Stimulated activated CD4-positive, alpha-beta T cell treated with anti-CD3 and anti-CD28 coated beads, Interleukin-15, amount 100 ng/mL, for 1 hour (primary cell): ENCODE measurements at places on chromosomes 1 and 21.

- no peak for DNase-seq
Measured at GRCh38 chr1:208012721-208013120, 101.8 kb upstream of the CD34 start.

DNA sequence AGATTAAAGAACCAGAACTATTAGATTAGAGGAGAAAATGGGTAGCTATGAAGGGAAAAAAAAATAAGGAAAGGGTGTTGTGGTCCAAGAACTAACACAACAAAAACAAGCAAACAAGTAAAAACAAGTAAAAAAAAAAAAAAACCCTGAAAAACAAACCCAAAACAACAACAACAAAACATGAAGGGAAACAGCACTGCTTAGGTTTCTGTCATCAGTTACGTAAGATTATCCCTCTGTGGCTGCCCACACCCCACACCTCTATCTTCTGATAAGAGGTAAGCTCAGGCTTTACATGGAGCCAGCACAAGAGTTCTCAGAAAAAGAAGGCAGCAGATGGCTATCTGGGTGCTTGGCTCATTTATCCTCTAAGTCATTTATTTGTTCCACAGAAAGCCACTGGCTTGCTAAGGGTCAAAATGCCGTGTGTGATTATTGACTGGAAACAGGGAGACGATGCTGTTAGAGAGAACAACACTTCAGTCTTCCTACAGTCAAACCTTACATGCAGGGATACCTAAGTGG is 57.5 kb downstream of the KIAA0319L start:
- DNase-seq, result no peak

DNA sequence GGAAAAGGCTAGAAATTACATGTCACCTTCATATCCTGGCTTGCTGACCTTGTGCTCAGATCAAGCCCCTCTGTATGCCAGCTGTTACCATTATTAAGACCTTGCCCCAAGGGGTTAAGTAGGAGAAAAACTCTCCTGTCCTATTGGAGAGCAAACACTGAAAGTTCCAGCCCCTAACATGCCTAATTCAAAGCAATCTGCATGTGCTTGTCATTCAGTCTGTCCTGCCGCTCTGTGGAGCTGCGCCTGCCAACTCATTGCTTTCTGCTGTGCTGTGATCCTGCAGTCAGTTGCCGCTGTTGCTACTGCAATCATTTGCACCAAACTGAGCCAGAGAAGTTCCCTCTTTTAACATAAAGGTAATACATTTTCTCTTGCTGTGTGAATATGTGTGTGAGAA is 113.4 kb downstream of the DISP1 start:
- DNase-seq, result no peak

DNA sequence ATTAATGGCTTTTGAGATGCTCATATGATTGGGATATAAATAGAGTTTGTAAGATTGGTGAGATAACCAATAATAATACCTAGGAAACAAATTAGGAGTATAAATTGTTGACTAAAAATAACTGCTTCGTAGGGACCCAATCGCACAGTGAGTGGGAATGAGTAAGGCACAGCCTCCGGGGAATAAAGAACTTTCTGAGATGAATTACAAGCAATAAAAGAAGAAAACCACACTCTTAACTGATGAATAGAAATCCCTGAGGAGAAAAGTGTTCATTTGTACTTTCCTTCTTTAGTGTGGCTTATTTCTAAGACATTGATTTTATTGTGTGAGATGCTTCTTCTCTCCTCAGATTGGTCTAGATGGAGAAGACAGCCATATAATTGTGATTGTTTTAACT is 443.4 kb upstream of the PRMT6 start:
- DNase-seq, result no peak

- DNase-seq, result no peak
Measured at GRCh38 chr1:191457889-191458288, 700.4 kb upstream of the RGS18 start.

DNA sequence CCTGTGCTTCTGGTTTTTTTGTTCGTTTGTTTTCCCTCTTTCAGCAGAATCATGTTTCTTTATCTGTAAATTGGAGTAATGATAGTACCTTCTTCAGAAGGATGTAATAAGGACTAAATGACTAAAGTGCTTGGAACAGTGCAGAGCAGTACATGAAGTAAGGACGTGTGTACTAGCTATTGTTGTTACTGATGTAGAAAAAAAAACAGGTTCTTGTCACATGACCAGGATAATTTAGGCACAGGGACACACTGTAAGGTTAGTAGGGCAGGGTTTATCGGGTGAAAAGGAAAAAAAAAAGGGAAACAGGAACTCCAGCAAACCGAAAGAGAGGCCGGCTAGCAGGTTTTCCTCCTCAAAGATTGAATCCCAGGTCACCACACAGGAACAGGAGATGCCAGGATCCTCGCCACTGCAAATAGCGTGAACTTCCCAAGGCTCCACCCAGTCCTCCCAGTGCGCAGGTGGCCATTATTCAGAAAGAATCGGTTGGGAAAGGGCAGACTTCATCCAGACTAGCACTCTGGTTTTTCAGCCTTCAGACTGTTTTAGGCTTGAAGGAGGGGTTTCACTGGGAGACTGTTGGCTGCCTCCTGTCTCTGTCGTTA is 63.8 kb upstream of the PRRC2C start:
- DNase-seq, result no peak

- no peak for DNase-seq
Measured at GRCh38 chr21:36806103-36806502, 107.2 kb downstream of the SIM2 start.

DNA sequence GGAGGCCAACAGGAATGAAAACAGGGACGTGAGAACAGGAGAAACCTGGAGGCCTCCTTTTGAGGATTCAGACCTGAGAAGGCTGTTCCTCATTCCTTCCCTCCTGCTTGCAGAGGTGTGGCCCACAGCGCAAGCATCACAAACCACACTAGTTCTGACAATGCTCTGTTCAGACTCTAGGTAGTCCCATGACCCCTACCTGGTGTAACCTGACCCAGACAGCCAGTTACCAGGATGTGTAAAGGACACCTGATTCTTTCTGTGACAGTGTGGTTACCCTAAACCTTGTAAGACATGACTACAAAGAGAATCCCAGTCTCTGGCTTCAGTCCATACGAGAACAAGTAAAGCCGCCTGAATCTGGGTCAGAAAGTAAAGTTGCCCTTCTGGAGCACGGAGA is 3.2 kb downstream of the MECR start:
- no peak for DNase-seq

- DNase-seq, result no peak
Measured at GRCh38 chr1:206005234-206005633, 2.0 kb upstream of the RAB7B start.

DNA sequence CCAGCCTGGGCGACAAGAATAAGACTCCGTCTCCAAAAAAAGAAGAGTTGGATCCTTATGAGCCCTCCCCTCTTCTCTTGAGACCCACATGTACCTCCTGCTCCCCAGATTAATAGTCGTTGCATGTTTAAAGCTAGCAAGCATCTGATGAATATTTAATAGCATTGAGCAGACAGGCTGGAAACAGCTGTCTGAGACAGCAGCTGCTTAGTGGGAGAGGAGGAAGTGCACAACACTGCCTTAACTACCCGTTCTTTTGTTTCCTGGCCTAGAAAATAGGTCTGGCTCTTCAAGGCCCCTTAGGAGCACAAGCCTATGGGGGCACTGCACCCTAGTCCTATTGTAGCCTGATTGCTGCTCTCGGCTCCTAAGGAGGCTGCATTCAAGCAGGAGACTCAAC is 17.3 kb upstream of the TMEM39B start:
- DNase-seq, result no peak

DNA sequence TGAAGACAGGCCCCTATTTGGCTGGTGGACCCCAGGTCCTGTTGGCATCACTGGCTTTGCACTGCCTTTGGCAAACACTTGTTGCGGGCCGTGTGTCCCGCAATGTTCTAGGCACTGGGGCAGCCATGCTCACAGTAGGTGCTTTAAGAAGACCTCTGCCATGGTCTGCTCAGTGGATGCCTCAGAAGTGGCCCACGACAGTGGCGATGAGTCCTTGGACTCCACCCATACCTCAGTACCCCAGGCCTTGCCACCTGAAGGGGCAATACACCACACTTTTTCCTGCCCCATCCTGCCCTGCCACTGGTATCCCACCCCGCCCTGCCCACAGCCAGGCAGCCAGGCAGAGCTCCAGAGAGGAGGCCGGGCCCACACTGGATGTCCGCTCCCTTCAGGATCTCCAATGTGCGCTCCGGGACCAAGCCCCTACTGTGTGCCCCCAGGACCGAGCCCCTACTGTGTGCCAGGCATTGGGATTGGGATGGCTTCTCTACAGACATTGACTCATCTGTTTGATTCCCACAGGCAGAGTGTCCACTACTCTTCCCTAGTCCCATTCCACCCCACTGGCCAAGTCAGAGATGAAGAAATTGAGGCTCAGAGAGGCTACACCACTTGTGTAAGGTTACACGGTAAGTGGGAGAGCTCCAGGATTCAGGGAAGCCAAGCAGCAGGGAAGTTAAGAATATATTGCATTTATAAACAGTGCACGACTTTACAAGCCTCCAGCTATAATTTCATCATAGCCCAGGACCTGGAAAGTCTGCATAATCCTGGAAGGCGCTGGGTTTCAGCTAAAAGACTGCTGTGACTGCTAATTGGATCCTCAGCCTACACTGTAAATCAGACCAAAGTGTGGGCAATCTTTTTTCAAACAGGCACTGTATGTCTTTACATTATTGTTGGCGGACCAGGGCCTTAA is 101.6 kb downstream of the DMRTB1 start:
- no peak for DNase-seq

DNA sequence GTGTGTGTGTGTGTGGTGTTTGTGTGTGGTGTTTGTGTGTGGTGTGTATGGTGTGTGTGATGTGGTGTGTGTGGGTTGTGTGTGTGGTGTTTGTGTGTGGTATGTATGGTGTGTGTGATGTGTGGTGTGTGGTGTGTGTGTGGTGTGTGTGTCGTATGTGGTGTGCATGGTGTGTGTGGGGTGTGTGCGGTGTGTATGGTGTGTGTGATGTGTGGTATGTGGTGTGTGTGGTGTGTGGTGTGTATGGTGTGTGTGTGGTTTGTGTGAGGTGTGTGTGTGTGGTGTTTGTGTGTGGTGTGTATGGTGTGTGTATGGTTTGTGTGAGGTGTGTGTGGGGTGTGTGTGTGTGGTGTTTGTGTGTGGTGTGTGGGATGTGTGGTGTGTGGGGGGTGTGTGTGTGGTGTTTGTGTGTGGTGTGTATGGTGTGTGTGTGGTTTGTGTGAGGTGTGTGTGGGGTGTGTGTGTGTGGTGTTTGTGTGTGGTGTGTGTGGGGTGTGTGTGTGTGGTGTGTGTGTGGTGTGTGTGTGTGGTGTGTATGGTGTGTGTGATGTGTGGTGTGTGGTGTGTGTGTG is 106.2 kb upstream of the ADAR start:
- no peak for DNase-seq

DNA sequence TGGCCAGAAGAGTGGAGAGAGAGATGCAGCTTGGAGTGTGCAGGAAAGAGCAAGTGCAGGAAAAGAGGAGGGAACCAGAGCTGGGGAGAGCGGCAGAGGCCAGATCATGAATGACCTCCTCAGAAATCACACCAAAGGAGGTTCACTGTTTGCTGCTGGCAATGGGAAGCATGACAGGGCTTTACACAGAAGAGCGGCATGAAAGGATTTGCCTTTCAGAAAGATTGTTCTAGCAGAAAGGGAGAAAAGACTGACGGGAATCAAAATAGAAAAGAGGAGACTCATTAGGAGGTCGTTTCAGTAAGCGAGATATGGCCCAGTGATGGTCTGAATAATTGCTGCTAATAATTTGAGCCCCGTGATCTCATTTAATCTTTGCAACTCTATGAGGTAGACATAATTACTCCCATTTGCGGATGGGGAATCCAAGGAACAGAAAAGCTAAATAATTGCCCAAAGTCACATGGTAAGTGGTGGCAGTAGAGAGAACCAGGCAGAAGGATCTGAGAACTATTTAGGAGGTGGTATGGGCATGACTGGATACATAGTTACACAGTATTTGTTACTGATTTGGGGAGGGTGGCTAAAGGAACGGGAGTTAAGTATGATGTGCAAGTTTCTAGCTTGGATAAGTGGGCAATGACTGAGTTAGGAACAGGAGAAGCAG is 12.5 kb upstream of the HNRNPR start:
- DNase-seq, result no peak

GRCh38 chr1:215543191-215543606 is 23.9 kb upstream of the KCTD3 start:
- no peak for DNase-seq

DNA sequence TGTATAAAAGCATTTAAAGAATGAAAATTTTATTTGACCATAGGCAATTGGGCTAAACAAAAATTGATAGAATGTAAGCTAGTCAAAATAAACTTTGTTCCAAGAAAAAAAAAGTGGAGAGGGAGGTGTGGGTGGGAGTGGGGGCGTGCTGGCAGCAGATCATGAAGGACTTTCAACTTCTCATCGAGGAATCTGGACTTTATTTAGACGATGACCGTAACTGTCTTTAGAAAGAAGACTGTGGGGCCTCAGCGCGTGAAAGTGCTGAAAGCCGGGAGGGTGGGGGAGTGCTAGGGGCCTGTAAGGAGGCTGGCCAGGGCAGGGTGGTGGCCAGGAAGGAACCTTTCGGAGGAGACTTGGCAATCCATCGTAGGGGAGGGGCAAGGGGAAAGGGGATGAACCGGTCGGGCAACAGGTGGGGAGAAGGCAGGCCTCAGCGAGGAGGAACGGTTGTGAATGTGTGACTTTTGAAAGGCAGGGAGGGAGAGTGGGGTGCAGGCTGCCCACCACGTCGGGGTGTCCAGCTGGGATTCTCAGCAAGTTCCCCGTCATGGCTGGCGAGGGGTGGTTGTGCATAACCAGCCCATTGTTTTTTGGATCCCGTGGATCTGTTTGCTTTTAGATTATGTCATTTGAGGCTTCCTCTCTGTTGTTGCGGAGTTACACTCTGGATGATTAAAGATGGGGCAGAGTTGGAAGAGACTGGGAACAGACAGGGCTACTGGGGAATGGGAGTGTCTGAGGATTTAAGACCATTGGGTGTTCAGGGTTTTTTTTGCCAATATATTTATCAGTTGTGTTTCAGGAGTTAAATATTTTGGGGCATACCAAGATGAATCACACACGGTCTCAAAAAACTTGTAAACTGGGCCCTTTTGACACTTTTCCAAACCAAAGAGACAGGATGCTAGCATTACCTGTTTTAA is 35.5 kb downstream of the HUNK start:
- no peak for DNase-seq

DNA sequence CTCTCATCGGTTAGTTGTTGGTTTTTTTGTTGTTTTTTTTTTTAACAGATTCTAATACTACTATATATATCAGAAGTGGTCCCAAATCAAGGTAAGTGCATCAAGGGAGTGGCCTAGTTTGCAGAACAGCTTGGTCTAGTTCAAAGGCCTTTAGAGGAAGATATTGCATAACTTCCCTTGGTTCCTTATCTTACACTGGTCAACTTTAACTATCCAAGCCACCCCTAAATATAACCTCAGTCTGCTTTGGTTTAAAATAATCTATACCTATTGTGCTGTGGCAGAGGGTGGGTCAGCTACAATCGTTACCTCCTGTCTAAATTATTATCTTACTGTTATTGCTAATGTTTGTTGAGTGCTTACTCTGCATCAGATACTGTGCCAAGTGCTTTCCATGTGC is 6.9 kb downstream of the S100A12 start:
- no peak for DNase-seq

GRCh38 chr1:111142356-111142975 is 2.4 kb downstream of the CEPT1 start:
- no peak for DNase-seq

- no peak for DNase-seq
Measured at GRCh38 chr21:37006486-37007291, at the start of gene RIPPLY3. RIPPLY3 (plus strand) TSS chr21:37006702; CDS start chr21:37006773, 71 bp downstream.

GRCh38 chr21:18601146-18601545 is 197.6 kb upstream of the TMPRSS15 start:
- no peak for DNase-seq
